ENCODE measurements at places on chromosomes 3 and 15.

DNA sequence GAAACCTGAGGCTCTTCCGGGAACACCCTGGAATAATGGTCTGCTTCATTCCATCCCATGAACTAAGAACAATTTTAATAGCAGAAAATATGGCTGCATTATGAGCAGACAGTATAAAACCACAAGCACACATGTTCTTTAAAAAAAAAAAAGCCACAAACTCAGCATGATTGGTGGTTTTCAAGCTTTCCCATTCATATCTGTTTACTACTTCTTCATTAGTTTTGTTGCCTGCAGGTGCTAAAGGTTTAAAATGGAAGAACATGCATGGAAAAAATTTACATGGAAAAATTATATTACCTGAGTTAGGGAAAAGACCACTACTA lies 137.9 kb upstream of the HES1 start:
- DNase-seq = no peak

DNA sequence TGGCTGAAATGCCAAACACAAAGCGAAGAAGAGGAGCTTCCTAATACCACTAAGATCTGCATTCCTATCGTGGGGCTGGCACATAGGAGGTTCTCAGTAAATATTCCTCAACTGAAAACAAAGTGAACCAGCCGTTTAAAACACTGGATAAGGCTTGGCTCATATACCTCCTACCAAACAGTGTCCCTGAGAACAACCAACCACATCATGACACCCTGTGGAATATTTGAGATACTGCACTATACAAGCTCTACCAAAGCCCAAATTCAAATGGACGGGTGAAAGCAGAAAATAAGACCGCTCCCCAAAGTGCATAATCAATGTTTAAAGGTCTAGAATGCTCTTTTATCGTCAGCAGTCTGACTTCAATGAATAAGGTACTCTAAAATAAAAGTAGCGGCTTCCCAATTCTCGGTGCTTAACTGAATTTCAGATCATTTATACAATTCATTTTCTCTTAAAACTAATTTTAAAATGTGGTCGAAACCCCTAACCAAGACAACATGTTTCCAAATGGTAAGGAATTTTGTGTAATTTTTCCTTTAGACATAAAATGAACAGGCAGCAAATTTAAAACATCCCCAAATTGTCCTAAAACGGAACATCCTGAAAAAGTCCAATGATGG lies 425.8 kb downstream of the ERC2 start:
- peak; percentile 33 for DNase-seq

GRCh38 chr3:126516936-126517290 lies 660 bp downstream of the UROC1 start:
- no peak for DNase-seq

DNA sequence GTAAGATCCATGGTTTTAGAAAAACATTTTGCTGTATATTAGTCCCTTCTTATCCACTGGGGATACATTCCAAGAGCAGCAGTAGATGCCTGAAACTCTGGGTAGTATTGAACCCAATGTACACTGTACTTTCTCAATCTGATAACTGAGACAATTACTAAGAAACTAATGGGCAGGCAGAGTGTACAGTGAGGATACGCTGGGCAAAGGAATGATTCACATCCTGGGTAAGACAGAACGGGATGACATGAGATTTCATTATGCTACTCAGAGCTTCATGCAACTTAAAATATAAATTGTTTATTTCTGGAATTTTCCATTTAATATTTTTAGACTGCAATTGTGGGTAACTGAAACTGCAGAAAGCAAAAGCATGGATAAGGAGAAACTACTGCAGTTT lies 46.2 kb upstream of the TEX55 start:
- no peak for DNase-seq

DNA sequence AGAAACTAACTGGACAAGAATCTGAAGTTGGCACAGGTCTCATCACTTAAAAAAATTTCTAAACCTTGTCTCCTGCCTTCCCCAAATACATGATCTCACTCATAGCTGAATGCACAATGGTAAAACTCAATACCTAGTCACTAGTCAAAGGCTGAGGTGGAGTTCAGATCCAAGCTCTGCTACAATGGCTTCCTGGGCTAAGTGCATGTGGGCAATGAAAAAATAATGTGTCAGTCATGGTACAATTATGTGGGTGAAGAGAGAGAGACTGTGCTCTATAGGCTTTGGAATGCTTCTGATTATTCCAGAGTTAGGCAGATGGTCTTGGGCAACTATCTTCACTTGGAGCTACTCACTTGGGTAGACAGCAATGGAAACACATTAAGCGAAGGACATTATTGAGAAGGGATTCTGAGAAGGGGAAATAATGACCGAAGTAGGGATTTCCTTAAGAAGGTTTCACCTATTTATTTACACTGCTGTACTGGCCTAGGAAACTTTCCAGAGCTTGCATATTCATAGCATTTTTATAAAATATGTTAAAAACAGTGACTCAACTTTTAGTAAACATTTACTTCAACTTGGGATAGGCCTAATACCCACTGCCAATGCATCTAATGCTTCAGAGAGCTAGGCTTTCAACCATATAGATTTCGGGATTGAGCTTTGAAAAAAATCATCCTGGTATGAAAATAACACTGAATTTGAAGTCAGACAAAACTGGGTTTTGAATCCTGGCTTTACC lies 58.7 kb upstream of the PLXND1 start:
- peak; percentile 28 for DNase-seq

GRCh38 chr3:37853691-37854413 lies 7.8 kb upstream of the CTDSPL start:
- DNase-seq = no peak

DNA sequence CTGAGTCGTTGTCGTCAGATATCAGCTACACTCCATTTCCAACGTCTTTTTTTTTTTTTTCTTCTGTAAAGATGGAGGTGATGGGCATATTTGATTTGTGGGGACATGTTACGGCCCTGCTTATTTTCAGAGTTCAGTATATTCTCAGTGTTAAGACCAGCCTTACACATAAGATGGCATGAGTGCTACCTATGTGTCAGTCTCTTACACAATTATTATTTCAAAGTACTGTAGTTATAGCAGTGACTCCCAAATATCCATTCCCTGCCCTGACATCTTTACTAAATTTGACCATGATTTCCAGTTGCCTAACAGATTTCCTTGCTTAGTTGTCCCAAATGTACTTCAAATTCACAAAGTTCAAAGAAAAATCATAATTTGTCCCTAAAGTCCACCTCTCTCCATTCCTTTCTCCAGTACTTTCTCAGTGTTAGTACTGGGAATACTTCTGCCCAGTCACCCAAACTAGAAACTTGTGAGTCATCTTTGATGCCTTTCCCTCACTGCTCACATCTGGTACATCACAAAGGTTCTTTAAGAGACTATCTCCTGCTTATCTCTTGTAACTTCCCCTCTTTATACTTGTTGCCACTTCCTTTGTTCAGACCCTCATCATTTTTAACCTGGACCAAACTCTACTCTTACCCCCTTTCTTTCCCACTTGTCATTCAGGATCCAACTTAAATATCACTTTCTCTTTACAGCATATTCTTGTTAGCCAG lies 67.0 kb downstream of the ZNF609 start:
- peak; percentile 18 for DNase-seq

DNA sequence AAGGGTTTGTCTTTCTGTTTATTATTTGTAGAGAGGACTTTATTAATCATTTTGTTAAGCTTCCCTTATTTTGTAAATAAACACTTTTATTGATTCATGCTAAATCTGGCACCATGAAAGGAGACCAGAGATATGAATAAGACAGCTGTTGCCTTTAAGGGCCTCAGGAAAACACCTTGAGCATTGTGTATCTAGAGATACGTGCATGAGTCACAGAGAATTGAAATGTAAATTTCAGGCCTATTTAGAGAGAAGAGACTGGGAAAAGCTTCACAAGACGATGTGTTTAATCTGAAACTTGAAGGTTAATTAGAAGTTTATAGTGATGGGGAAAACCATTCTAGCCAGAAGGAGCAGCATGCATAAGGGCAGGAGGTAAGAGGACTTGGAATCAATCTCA lies 28.6 kb upstream of the UTS2B start:
- DNase-seq = no peak

GRCh38 chr3:132401255-132401654 lies 16.0 kb upstream of the DNAJC13 start:
- no peak for DNase-seq

DNA sequence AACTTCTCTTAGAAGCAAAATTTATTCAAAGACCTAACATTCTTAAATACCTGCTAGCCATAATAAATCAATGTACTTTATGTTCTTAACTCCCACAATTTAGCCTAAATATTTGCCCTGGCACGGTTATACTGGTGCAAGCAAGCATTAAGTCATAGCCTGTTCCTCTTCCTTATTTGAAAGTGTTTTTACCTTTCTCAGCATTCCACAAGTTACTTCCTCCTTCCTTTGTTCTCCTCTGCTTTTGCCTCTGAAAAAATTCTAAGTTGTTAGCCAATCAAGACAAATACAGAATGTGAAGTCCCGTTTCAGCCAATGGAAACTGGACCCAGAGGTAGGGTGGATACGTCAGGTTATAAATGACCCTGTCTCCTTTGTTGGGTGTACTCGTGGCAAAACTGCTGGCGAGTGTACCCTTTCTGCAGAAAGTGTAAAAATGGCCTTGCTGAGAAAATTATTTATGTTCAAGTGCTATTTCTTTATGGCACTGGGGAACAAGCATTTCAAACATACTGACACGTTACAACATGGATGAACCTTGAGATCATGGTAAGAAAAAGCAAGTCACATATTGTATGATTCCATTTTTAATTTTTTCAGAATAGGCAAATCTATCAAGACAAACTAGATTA lies 3.1 kb upstream of the TATDN2 start:
- DNase-seq = no peak

DNA sequence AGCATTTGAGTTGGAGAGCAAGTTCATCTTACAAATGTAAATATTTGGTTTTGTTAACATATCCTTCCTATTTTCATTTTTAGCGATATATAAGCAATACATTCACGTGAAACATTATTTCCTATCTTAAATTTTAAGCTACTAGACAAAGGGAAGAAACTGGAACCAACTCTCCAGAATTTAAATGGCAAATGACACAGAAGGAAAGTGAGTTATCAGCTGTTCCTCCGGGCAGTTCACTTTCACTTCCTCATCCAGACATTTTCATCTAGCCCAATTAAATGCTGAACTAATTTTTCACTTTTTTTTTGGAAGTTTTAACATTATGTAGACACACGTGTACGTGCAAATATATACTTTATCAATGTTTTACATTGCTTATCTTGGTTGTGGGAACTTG lies 58.7 kb downstream of the MORC1 start:
- DNase-seq = no peak

GRCh38 chr15:26967719-26968269 lies 3.2 kb upstream of the GABRG3 start:
- DNase-seq = no peak

GRCh38 chr3:195751560-195751959 lies 30.8 kb downstream of the MUC20 start:
- no peak for DNase-seq

DNA sequence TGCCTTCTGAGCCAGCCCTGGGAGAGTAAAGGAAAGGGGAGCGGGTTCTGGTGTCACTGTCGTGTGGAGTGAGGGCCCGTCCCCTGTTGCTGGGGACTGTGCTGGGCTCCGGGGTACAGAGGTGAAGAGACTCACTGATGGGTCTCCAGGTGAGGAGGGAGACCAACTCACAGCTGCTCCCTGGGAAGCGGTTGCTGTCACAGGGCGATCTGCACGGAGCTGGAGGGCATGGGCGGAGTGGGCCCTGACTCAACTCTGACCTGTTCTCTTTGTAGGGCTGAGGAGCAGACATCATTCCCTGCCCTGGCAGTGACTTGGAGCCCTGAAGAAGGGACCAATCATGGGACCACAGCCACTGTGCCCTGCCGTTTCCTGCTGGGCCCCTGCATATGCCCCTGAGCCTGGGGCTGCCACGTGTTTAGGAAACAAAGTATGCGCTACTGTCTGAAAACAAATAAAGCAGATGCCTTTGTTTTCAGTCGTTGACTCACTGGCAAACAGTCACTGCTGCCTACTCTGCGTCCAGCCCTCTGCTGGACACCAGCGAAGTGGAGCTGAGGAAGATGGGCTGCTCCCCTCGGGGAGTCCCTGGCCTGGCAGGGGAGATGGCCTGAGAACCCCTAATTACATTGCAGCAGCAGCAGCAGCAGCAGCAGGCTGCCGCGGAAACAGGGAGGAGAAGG lies 22.9 kb upstream of the PLXNA1 start:
- DNase-seq = peak; percentile 21

GRCh38 chr3:114421204-114421603 lies 127.4 kb downstream of the TIGIT start:
- DNase-seq = no peak

GRCh38 chr15:33664947-33665346 lies 303.4 kb upstream of the CHRM5 start:
- DNase-seq = no peak

- DNase-seq = no peak
Observed at GRCh38 chr15:48367483-48367882, 36.3 kb downstream of the DUT start.

DNA sequence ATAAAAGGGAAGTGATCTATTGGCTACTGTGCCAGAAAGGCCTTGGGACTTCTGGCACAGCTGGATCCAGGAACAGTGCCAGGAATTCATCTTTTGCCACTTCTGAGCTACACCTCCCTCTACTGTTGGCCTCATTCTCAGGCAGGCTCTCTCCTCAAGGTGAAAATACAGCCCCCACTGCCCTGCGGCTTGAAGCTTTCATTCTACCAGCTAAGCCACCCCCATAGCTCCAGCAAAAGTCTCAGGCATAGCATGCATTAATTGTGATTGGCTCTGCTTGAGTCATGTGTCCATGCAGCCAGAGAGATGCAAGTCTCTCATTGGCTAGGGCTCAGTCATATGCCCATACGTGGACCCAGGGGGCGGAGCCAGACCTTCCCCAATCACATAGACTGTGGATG lies 142.4 kb downstream of the TPRA1 start:
- no peak for DNase-seq

- DNase-seq = no peak
Observed at GRCh38 chr3:14001136-14001535, 121.3 kb upstream of the WNT7A start.

DNA sequence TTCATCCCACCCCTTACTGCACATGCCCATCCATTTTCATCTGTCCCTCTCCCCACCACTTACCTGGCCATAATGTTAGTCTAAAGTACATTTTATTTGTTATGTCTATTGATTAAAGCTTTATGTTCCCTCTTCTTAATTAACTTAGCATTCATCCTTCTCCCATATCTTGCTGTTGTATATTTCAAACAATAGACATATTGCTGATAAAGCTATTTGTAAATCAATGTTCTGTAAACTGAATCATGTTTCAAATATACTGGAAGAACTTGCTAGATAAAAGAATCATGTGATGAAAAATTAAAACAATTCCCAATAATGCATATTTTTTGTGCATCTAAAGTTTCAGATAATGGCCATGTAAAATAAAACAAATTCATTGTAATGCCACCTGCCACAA lies 249.2 kb downstream of the IGSF11 start:
- no peak for DNase-seq

DNA sequence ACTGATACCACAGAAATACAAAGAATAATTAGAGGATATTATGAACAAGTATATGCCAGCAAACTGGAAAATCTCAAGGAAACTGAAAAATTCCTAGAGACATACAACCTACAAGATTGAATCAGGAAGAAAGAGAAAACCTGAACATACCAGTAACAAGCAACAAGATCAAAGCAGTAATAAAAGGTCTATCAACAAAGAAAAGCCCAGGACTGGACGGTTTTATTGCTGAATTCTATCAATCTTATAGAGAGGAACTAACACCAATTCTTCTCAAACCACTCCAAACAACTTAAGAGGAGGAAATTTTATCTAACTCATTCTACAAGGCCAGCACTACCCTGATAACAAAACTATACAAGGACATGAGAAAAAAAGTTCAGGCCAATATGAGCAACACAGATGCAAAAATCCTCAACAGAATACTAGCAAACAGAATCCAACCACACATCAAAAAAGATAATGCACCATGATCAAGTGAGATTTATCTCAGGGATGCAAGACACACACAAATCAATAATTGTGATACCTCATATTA lies 71.1 kb upstream of the IMPG2 start:
- DNase-seq = no peak

All from AG09309 (cell line).